ENCODE measurements at places on chromosomes 2 and 18. TPM values are rescaled to one million over a fixed set of nuclear protein-coding genes. Genes with fewer than 3 reads are reported as not detected.

The TTR gene
- polyA plus RNA-seq, result 9.6 TPM

The SYT4 gene
- polyA plus RNA-seq, result 2.3 TPM

The SLC39A10 gene
- polyA plus RNA-seq, result 13.3 TPM

The DNAJC10 gene
- 5.1 TPM for polyA plus RNA-seq

- H3K27me3 ChIP-seq, result no peaks in the 10 kb centered on the region
- no peaks in the 10 kb centered on the region for H3K4me1 ChIP-seq
Measured at GRCh38 chr2:166112193-166112605, 15.6 kb downstream of the SCN1A start.

DNA sequence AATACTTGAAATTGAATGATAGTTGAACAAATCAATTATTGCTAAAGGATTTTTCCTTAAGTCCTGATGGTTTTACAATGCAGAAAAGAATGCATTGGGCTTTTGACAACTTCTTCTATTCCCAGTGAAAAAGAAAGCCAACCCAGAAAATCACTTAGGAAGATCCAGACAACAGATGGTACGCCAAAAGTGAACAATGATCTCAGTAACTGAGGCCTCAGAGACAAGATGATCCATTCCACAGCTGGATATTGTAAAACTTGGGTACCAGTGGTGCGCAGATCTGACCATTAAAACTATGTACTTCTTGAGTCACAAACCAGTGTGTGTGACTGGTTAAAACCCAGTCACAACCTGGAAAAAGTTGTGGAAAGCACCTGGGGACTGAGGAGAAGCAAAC lies 173.5 kb downstream of the ETAA1 start:
- DNase-seq, result no peak
- no peak overlapping the region for H3K4me3 ChIP-seq
- no peaks in the 10 kb centered on the region for H3K4me1 ChIP-seq
- no peaks in the 10 kb centered on the region for H3K27me3 ChIP-seq
- no peak overlapping the region for H3K27ac ChIP-seq
- H3K36me3 ChIP-seq, result no peaks in the 10 kb centered on the region

DNA sequence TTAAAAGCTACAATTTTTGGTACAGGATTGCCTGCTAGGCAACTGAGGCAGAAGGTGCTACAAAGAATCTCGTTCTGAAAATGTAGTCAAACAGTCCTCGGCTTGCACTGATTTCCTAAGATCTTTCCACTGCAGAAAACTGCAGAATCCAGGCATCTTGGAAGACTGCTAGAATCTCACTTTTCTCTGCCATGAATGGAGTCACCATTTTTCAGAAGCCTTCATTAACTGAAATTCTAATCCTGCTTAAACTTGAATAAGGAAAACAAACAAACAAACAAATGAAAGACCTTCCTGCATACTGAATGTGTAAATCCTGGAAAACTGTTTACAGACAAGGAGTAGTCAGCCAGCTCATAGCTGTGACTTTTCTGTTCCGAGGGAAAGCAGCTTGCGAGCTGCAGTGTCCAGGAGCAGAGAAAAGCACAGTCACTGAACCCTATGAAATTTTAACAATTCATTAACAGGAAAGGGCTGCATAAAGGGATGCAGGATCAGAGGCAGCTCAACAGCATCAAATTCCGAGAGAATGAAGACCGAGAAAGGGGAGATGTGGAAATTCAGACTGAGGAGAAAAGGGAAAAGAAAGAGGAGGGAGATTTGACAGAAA lies 210.5 kb upstream of the PIK3C3 start:
- DNase-seq, result no peak
- H3K4me1 ChIP-seq, result no peaks in the 10 kb centered on the region
- no peak overlapping the region for H3K4me3 ChIP-seq

DNA sequence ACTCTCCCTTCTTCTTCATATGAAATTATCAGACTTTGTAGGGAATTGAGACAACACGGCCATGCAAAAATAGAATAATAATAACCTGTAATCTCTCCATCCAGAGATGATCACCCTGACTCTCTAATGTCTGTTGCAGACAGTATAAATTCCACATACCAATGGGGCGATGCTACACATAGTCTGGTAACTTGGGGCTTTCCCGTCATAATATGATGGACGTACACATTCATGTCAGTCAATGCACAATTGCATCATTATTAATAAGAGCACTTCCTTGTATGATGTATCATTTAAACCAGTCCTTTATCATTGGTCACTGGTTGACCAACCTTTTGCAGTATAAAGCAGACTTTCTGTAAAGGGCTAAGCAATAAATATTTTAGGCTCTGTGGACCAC lies 39.5 kb upstream of the SCLY start:
- no peaks in the 10 kb centered on the region for H3K4me1 ChIP-seq
- H3K36me3 ChIP-seq, result peaks cover 37% of the 10 kb centered on the region
- DNase-seq, result no peak
- H3K27ac ChIP-seq, result no peak overlapping the region
- no peak overlapping the region for H3K4me3 ChIP-seq

DNA sequence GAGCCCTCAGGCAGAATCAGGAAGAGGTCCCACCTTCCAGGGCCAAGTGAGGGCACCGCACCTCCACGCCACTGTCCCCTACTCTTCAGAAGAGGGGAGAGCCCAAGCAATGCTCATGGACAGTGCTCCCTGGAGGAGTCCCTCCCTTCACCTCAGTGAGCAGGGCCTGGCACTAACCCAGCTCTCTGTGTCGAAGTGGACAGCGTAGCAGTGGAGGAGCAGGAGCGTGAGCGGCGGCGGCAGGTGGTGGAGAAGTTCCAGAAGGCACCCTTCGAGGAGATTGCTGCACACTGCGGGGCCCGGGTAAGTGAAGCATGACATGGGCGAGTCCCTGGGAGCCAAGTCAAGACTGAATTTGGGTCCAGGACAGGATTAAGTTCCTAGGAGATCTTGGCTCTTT lies 16.7 kb downstream of the POMC start:
- DNase-seq, result no peak
- no peaks in the 10 kb centered on the region for H3K4me1 ChIP-seq
- no peaks in the 10 kb centered on the region for H3K27me3 ChIP-seq
- H3K27ac ChIP-seq, result no peak overlapping the region
- H3K36me3 ChIP-seq, result no peaks in the 10 kb centered on the region

Data from small intestine (tissue), 16 donors.